GM10248 (cell line): ENCODE measurements at places on chromosomes 2 and 18.
A peak's percentile ranks its signal among the peaks of the same experiment; 100 is the strongest.

GRCh38 chr2:9560628-9561027 is 5.0 kb upstream of the ADAM17 start:
- no peak for DNase-seq

GRCh38 chr2:164979113-164979512 is 23.8 kb upstream of the SLC38A11 start:
- no peak for DNase-seq

DNA sequence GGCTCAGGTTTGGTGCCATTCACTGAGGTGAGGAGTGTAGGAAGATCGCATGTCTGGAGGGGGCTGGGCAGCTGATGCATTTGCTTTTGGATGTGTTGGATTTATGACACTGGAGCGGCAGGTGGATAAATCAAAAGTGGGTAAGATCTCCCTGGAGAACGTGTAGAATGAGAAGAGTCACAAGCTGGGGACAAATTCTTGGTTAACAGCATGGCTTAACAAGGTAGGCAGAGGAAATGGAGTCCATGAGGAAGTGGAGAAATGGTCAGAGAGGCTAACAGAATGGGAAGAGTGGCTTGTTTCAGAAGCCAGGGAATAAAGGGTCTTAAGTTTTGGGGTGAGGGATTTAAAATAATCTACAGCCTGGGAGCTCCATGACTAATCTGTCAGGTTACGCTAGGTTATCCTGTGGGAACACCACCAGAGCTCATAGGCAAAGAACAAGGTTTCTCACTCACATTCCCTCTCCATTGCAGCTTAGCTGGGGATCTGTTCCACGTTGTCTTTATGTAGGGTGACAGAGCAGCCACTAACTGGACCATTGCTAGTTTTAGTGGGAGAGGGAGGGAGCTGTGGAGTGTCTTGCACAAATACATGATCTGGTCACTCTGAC is 12.8 kb downstream of the TSN start:
- no peak for DNase-seq

GRCh38 chr18:41227993-41228392 is 727.0 kb upstream of the PIK3C3 start:
- DNase-seq: no peak

GRCh38 chr2:134739879-134740301 is 21.1 kb upstream of the TMEM163 start:
- peak; percentile 75 for DNase-seq

DNA sequence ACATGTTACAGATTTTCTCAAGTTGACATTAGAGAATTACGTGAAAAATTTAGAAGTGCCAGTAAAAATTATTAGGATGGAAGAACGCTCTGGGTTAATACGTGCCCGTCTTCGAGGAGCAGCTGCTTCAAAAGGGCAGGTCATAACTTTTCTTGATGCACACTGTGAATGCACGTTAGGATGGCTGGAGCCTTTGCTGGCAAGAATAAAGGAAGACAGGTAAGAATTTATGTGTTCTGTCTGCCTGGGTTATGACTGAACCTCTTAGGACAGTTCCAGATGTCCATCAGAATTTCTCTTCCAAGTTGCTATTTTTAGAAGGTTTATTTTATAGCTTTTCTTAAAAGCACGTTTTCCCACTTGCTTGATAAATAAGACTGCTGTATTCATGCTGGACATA is 371.0 kb downstream of the GALNT13 start:
- DNase-seq: no peak

DNA sequence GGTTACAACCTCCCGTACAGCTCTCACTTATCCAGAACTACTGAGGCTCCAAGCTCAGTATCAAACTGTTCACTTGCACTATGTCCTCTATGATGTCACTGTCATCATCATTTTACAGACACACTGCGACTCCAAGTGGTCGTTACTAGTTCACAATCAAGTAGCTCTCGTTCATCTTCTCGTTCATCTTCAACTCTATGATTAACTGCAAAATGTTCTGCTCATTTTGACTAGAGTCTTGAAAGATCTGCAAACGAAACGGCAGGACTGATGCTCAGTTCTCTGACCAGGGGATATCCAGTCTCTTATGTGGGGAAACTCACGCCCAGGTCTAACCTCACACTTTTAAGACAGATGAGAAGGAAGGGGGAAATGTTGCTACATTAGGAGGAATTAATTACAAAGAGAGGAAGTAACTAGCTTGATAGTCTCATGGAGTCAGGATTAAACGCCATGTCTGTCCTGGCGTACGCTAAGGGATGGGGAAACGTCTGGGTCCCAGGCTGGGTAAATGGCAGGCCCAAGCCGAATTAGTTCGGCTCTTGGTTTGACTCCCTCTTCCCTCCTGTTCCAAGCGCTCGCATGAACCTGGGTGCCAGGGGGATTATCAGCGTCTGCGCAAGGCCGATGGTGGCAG is 794 bp upstream of the CHCHD5 start:
- no peak for DNase-seq

DNA sequence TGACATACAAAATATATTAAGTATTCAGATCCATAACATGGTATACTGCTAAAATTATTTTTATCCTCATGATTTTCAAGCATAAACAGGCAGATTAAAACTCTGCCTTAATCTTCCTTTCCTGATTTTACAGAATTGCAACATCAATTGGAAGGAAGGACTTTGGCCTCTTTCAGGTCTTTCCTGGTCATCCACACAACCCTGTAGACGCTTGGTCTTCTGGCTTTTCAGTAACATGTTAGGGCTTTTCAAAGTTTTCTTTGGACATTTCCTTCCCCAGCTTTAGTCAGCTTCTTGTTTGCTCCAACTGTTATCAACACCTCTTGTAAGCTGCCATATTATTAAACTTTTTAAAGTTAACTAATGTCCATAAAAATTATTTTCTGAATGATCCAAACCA is 1364.9 kb upstream of the NRXN1 start:
- no peak for DNase-seq

DNA sequence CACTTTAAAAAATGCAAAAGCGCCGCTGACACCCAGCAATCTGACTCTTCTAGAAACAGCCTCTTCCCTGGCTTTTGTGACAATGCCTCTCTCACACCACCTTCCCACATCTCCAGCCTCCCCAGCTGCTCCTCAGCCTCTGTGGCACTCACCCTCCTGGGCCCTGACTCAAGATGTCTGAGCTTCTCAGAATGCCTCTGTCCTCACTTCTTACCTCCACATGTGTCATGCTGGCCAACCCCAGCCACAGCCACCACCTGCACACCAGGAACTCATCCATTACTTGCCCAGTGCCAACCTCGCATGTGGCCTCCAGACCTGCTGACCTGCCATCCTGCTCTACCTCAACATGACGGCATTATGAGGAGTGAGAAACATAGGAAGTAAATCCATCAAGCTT is 249.8 kb upstream of the RAB6C start:
- no peak for DNase-seq

GRCh38 chr18:23918395-23919032 is 96.0 kb upstream of the TTC39C start:
- peak; percentile 61 for DNase-seq

GRCh38 chr2:213013979-213014378 is 137.4 kb downstream of the IKZF2 start:
- DNase-seq: no peak

GRCh38 chr2:117523711-117524238 is 290.7 kb upstream of the DDX18 start:
- no peak for DNase-seq

GRCh38 chr2:62505109-62505749 is 766 bp downstream of the TMEM17 start:
- no peak for DNase-seq

GRCh38 chr2:224776795-224777558 is 60.8 kb upstream of the CCDC195 start:
- DNase-seq: no peak

DNA sequence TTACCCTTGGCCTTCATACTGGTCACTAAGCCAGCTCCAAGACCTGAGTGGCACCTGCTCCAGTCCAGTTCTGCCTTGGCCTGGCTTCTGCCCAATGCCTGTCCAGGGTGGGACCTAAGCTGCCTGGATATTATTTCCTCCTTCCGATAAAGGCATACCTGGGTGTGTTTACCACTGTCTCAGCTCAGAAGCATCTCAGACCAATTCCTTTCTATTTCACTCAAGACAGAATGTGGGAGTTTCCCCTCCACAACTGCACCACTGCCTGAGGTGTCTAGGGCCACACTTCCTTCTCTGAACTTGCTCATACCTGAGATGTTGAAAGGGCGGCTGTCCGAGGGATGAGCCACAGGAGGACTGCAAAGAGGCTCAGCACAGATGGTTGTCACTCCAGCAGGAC is 18.4 kb upstream of the CAB39 start:
- DNase-seq: peak; percentile 58

GRCh38 chr2:240586919-240587800 is 626 bp downstream of the CAPN10 start:
- peak; percentile 60 for DNase-seq

- DNase-seq: peak; percentile 89
Measured at GRCh38 chr18:62523255-62523588, 397 bp downstream of the ZCCHC2 start.

- DNase-seq: no peak
Measured at GRCh38 chr2:105675841-105676240, 68.9 kb upstream of the NCK2 start.

GRCh38 chr18:22427822-22428549 is 10.3 kb upstream of the CTAGE1 start:
- no peak for DNase-seq

DNA sequence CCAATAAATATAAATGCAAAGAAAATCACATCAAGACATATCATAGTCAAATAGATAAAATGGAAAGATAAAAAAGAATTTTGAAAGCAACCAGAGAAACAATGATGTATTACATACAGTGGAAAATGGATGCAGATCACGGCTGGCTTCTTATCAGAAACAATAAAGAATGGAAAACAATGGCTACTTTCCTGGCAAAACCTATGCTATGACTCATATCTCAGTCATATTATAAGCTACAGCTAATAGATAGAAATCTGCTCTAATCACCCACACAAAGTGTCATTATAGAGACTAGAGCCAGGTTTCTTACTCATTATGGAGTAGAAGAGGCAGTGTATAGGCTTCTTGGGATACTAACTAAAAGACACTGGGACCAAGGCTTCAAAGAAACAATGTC is 93.5 kb upstream of the TACR1 start:
- DNase-seq: no peak

DNA sequence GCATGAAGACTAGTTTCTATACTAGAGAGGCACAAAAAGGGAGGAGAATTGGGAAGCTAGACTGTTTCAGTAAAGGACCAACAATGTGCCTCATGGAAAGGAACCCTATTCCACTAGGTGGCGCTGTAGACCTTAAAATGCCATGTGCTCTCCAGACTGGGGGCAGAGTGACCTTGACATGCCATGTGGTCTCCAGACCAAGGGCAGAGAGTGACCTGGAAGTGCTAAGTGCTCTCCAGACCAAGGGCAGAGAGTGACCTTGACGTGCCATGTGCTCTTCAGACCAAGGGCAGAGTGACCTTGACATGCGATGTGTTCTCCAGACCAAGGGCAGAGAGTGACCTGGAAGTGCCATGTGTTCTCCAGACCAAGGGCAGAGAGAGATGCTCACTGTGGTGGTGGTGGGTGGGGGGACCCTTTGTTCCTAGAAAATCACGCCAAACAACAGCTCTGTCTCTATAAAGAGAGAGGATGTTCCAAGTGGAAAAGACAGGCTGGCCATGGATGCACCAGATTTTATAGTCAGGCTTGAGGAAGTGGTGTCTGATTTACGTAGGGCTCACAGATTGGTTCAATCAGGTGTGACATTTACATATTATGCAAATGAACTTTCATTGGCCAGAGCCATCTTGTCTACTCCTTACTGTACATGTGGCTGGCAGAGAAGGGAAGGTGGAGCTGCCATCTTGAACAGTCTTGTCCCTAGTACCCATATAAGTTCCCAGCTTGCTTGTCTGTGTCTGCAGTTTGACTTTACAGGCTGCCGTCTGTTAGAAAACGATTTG is 344.0 kb upstream of the DDX18 start:
- no peak for DNase-seq
